ENCODE measurements at places on chromosomes 13 and 19.

DNA sequence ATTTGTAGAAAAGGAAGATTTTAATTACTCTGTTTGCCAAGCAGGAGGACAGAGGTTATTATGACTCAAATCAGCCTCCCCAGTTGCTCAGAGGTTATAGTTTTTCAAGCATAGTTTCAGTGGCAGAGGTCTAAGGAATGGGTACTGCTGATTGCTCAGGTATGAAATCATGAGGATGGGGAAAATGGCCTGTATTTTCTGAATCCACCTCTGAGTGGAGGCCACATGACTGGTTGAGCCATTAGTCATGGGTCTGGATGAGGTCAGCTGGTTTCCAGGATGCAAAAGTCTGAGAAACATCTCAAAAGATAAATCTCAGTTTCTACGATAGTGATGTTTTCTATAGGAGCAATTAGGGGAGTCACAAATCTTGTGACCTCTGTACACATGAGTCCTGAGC, 62.8 kb upstream of the CEACAM8 start:
- DNase-seq: no peak

DNA sequence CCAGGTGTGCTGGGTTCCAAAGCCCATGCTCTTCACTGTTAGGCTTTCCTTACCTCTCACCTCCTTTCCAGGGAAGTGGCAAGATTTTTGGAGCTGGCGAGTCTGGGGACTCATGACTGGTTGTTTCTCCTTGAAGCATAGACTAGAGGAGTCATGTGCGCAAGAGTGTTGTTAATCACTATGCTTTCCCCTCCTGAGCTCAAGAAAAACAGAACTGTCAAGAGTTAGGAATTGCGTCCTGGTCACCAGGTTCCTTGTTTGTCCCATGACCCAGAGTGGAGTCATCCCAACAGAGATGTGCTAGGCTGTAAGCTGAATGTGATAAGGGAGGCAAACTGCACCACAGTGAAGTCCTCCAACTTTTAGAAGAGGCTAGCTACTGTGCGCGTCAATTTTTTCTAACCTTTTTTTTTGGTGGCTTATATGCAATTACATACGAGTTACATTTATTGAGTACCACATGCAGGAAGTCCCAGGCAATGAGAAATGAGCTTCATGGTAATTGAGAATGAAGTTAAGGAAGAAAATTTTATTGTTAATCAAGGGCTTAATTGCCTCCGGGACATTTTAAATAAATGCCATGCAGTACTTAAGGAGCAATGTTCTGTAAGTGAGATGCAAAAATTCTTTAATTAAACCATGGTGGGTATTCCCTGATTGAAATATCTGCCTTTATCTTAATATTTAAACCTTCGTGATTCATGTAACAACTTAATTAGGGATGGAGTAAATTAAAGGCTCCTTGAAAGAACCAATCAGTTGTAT, 233.9 kb downstream of the ZIC5 start:
- DNase-seq: no peak

DNA sequence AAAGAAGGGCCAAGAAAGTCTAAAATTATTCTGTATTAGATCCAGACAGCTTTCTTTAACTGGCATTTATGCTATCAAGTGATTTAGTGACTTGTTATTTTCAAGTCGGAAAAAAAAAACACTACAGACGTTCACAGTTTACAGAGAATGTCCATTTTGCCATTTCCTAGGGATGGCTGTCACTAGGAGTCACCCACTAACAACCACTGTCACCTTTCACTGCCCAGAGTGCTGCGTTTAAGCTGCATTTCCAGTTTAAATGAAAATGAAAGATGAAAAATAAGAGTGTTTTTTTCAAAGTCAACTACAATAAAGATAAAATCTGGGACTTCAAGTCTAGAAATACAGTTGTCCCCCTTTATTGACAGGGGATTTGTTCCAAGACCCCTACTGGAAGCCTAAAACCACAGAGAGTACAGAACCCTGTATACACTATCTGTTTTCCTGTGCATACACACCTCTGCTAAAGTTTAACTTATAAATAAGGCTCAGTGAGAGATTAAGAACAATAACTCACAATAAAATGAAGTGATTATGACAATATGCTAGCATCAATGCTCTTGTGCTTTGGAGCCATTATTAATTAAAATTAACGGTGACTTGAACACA, 112.5 kb downstream of the SACS start:
- DNase-seq: no peak

GRCh38 chr19:29666578-29667386, 1.5 kb downstream of the PLEKHF1 start:
- peak; percentile 43 for DNase-seq

GRCh38 chr13:39586151-39586550, 16.8 kb downstream of the LHFPL6 start:
- DNase-seq: no peak

DNA sequence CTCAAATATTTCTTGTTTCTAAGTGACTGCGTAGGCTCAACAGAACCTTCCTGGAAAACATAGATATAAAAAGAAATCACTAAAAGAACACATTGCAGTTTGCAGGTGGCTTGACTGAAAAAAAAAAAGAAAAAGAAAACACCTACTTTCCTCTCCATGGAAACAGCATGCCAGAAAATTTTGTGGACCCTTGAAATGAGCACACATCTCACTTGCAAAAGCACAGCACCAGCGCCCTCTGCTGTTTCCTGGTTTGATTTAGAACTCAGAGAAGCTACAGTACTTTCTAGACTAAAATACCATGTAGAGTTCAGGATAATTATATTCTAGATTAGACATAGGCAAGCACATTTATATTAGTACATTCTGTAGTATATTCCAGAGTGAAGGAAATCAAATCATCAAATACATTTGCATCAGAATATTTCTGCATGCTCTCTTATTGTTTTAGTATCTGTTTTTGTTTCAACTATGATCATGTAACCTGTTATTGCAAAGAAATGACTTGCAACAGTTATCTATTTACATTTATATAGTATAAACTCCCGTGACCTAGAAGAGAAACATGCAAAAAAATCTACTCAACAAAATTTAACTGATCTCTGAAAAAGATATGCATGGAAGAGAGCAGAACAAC, 22.3 kb upstream of the XPO4 start:
- DNase-seq: peak; percentile 33

DNA sequence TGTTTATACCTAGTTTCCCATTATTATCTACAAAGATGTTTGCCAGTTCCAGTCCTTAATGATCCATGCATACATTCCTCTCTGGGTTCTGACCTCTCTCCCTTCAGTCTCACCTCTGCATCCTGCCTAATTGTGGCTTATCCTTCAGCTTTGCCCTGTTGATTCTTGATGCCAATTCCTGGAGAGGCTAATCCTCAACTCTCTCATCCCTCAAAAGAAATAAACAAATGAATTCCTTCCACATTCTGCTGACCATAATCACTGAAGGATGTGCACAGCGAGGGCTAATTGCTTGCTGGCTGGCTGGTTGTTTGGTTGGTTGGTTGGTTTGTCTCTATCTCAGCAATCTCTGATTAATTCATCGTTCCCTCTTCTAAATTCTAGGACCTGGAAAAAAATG, 113.8 kb downstream of the IRS2 start:
- DNase-seq: no peak

DNA sequence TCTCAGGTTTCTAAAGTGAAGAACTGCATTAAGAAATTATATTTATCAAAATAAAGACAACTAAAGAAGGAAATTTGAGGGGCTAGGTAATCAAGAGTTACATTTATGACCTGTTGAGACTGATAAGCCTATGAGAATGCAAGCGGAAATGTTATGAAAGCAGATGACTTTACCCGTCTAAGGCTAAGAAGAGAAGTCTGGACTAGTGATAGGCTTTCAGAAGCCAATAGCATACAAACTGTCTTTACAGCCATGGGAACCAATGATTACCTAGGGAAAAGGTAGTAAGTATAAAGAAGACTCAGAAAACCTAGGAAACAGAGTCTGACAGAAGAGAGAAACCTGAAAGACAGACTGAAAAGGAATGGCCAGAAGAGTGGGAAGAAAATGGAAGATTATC, 11.2 kb downstream of the TSC22D1 start:
- DNase-seq: no peak

DNA sequence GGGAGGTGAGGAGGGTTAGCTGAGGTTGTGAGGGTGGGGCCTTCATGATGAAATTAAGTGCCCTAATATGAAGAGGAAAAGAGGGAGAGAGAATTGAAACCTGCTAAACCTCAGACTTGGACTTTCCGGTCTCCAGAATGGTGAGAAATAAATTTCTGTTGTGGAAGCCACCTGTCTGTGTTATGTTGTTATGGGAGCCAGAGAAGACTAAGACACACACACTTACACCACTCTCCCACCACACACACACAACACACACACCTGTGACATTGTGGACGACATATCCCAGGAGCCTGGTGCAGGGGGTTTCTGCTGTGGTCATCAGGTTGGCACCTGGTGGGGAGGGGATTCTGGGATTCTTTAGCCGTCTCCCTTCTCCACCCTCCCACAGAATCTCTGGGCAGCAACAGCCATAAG, 14.0 kb downstream of the KLK4 start:
- DNase-seq: no peak

GRCh38 chr19:51809787-51810186, 14.8 kb downstream of the FPR3 start:
- DNase-seq: no peak

DNA sequence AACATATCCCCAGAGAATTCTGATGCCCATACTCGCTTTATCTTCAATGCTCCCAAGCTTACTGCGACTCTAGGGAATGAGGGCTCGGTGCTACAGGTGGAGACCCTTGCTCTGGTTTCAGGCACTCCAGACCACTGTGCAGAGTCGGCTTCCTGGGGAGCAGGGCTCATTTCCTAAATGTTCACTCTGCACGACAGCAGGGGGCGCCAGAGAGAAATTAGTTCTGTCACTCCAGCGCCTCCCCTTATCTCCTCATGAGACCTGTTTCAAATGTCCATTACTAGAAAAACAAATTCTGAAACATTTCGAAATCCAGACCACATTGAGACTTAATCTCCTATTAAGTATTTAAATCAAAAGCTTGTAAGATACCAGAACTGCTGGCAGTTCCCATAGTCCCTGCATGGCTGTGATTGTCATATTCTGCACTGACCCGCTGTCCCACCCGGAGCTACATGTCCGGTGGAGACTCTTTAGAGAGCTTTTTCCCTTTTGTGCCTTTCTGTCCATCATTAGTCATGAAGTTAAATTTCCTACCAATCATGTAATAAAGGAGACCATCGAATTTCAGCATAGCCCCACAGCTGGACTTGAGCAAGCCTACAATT, 22.4 kb downstream of the EPSTI1 start:
- DNase-seq: peak; percentile 52

GRCh38 chr13:93289053-93289452, 62.4 kb downstream of the GPC6 start:
- DNase-seq: no peak

- DNase-seq: no peak
These were observed 8.2 kb upstream of the ZNF527 start for GRCh38 chr19:37362733-37363132.

GRCh38 chr13:91539286-91540157, 141.1 kb downstream of the GPC5 start:
- DNase-seq: no peak

- DNase-seq: no peak
These were observed 11.6 kb upstream of the ZNF536 start for GRCh38 chr19:30360376-30361106.

DNA sequence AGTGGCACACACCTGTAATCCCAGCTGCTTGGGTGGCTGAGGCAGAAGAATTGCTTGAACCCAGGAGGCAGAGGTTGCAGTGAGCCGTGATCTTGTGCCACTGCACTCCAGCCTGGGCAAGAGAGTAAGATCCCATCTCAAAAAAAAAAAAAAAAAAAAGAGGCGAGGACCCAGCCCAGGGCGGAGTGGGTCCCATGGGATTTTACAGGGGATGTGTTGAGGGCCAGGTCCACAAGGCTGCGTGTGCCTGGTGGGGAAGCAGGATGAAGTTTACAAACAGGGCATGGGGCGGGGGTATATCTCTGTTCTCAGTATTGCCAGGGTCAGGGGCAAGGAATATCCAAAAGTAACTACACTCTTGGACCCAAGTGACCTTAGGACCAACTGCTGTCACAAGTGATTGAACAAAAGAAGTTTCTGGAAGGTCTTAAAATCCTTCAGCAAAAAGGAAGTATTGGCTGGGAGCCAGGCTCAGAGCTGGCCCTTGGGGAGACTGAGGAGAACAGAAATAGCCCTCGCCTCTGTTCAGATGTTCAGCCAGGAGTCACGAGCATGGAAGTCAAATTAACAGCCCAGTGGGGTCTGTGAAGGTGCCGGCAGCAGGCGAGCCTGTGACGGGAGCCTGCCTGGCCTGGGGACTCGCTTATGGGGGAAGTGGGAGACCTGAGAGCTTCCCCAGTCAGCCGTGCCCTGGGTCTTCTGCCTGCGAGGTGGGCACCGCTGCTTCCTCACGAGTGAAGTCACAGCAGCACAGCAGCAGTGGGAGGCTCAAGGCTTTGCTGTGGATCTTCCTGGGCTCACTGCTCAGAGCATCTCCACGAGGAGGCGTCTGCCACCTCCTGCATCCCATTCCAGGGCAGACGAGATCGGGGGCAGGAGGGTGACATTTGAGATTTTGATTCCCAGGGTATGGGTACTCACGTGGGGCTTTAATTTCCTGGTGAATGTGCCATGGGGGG, 6.4 kb downstream of the MYO9B start:
- DNase-seq: no peak

DNA sequence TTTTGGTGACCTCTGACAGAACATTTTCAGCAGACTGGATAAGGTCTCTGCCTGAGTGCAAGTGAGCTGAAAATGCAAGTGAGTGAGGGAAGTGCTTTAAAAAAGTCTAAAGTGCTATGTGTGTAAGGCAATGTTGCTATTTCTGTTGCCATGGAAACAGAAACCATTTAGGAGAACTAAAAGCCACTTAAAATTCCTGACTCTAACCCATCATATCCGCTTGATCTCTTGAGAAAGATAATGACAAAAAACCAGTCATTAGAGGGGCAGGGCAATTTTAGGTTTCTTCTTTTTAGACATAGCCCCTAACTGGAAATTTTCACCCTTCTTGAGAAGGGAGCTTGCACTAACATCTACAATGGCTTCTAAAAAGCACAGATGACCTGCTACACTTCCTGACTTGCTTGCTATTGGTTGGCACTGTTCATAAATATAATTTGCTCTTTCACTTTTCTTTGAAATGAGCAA, at the start of gene CYSLTR2:
Gene CYSLTR2, plus strand, starts transcription at position 458 of the 468 bp plus-strand sequence. CDS start 52,889 bp downstream, outside the sequence.
- DNase-seq: no peak

DNA sequence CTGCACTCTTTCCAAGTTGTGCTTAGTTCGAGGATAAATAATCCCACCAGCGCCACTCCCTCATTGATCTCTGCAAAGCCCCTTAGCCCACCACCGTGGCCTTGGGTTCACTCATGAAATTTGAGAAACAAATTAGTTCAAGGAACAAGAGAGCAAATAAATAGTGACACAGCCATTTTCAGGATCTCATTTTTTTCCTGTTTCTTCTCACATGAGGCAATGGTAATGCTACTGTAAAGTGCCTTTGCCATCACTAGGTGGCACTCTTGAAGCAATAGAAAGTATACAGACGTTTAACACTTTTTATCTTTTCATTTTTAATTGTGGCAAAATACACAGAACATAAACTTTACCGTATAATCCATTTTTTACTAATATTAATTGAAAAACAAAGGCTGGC, 76.8 kb upstream of the ZNF835 start:
- DNase-seq: no peak

DNA sequence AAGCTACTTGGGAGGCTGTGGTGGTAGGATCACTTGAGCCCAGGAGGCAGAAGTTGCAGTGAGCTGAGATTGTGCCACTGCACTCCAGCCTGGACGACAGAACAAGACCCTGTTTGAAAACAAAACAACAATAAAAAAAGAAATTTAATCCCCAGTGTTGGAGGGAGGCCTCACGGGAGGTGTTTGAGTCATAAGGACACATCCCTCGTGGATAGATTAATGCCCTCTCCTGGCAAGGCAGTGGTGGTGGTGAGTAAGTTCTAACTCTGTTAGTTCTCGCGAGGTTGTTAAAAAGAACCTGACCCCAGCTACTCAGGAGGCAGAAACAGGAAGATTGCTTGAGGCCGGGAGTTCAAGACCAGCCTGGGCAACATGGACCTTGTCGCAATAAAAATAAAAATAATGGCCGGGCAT, 27.6 kb upstream of the SIN3B start:
- no peak for DNase-seq
